Mammary epithelial cell (primary cell): ENCODE measurements at places on chromosomes 3 and 15. TPM values are rescaled to one million over a fixed set of nuclear protein-coding genes. Genes with fewer than 3 reads are reported as not detected.

GRCh38 chr3:56988458-56989168 is 71.9 kb upstream of the SPATA12 start:
- DNase-seq: peak; percentile 59

- DNase-seq: no peak
Measured at GRCh38 chr3:194824701-194825111, 139.0 kb downstream of the FAM43A start.

- DNase-seq: no peak
Measured at GRCh38 chr3:80492162-80492561, 724.4 kb upstream of the ROBO1 start.

DNA sequence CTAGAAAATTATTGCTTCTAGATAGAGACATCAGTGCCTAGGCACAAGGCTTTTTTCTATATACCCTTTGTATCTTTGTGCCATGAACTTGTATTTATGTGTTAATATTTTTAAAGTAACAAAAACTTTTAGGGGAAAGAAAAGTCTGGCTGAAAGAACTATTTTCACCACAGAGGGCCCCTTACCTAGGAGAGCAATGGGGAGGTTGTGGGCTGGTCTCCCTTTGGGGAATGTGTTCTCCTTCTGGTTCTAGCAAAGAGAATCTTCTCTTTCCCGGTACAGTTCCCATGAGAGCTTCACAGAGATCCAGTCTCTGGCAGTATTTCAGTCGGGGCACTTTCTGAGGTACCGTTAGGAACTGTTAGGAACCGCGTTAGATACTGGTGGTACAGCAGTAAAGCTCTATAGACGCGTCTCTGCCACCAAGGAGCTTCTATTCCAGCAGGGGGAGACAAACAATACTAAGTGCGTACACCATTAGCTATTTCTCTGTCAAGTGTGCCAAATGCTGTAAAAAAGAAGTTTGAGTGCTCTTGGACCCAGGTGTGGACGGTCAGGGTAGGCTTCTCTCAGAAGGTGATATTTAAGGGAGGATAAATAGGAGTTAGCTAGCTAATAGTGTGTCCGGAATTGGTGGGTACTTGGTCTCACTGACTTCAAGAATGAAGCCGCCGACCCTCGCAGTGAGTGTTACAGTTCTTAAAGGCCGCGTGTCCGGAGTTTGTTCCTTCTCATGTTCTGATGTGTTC is 4.6 kb upstream of the EPB42 start:
- DNase-seq: peak; percentile 58

NR2C2 gene
- 32.7 and 34.9 TPM in 2 replicates for total RNA-seq

TUSC7 gene
- total RNA-seq: not detected

CCR9 gene
- total RNA-seq: not detected in 2 replicates
